Left renal pelvis (tissue), 4 donors: ENCODE measurements at places on chromosomes 11 and 22.

DNA sequence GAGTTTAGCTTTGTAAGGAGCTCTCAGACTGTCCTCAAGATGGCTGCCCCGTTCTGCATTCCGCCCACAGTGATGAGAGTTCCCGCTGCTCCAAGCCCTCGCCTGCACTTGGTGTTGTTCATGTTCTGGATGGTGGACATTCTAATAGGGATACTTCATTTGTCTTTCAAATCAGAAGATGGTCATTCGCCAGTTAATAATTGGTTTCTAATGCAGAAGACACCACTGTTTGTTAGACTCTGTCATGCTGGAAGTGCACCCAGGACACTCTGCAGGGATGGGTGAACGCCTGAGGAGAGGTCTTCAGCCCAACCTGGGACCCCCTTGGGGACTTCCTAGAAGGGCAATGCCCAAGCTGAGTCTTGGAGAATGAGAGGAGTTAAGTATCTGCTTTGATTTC, 836.4 kb downstream of the TBC1D22A start:
- no peak for DNase-seq

- no peak for DNase-seq
Measured at GRCh38 chr11:67027943-67028542, 5.1 kb downstream of the SYT12 start.

DNA sequence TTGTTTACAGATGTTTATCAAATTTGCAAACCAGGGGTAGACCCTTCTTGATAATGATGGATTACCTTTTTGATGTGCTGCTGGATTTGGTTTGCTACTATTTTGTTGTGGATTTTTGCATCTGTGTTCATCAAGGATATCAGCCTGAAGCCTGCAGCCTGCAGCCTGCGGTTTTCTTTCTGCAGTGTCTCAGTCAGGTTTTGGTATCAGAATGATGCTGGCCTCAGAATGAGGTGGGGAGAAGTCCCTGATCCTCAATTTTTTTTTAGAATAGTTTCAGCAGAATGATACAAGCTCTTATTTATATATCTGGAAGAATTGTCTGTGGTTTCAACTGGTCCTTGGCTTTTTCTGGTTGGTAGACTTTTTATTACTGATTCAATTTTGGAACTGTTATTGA, 19.7 kb upstream of the RAB38 start:
- DNase-seq, result no peak

- no peak for DNase-seq
Measured at GRCh38 chr11:118396097-118396501, 5.3 kb upstream of the ATP5MG start.

- DNase-seq, result no peak
Measured at GRCh38 chr11:37504060-37504611, 906.1 kb upstream of the RAG2 start.
